Activated CD4-positive, CD25-positive, alpha-beta regulatory T cell treated with anti-CD3 and anti-CD28 coated beads, Interleukin-2, amount 50 U/mL, for 24 hours (primary cell): ENCODE measurements at places on chromosomes 11 and 22.

DNA sequence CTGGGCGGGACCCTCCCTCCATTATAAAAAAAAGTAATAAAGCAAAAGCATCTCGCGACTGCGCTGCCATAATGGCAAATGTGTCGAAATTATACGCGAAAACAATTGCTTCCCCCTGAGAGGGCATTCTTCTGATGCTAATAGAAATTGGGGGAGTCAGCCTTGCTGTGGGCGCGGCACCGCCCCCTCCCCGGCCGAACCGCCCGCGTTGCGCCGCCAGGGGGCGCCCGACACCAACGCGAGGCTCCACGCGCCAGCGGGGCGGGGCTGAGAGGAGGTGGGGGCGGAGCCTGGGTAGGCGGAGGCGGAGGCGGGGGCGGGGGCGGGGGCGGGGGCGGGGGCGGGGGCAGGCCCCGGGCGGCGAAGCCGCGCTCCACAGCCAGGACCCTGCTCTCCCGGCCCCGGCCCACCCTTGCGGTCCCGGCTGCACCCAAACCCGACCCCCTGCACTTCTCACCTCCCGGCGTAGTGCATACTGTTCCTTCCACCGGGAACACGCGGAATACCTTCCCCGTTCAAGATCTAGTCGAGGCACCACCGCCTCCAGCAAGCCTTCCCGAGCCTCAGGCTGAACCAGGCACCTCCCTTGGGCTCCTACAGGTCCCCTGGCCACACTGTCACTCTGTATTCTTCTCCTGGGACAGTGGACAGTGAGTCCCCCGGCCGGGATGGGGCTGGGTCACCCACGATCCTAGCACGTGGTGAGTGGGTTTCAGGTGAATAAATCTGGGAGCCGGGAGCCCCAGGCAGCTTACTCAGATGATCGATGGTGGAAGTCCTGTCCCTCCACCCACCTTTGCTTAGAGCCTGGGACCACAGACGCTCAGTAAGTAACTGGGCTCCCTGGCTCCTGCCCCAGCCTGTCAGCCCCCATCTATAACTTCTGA lies 15.5 kb upstream of the UPK3A start:
- peak; percentile 90 for ATAC-seq

DNA sequence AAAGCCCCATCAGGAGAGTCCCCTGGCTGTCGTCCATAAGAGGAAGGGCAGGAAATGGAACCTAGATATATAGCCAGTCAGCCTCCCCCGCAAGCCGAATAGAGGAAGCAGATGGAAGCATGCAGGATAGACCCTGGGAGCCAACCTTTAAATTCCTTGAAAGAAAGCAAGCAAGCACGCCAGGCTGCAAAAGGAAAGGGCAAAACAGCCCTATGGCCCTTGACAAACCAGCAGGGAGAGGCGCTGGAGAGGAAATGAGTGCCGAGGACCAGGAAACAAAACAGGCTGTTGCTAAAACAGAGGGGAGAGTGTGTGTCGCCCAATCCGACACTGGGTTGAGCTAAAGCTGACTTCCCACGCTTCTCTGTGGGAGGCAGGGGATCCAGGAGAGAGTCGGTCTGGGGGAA lies 203.5 kb upstream of the MTNR1B start:
- ATAC-seq: no peak

DNA sequence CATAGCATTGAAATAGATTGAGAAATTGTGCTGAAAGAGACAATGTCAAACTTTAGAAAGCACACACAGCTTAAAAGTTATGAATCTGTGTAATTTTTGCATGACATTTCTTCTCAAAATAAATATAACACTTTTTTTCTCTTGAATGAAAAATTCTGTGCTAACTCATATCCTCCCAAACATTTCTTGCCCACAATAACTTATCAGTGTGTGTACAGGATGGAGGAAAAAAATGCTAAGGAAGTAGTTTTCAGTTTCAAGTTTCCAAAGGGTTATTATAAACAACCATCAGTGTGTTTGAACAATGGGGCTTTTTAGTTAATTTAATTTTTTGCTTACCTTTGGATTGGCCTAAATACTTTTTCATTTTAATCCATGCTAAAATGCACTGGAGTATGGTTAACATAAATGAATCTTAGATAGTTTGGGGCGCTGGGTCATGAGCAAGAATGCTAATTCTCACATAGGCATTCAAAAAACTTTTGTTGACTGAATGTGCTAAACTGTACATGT lies 82.9 kb upstream of the ARHGAP20 start:
- ATAC-seq: no peak

DNA sequence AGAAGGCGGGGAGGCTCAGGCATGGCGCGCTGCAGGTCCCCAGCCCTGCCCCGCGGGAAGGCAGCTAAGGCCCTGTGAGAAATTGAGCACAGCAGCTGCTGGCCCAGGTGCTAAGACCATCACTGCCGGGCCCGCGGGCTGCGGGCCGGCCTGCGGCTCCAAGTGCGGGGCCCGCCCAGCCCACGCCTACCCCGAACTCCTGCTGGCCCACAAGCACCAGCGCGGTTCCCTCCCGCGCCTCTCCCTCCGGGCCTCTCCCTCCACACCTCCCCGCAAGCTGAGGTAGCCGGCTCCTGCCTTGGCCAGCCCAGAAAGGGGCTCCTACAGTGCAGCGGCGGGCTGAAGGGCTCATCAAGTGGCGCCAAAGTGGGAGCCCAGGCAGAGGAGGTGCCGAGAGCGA lies 4.6 kb upstream of the RDX start:
- ATAC-seq: no peak

DNA sequence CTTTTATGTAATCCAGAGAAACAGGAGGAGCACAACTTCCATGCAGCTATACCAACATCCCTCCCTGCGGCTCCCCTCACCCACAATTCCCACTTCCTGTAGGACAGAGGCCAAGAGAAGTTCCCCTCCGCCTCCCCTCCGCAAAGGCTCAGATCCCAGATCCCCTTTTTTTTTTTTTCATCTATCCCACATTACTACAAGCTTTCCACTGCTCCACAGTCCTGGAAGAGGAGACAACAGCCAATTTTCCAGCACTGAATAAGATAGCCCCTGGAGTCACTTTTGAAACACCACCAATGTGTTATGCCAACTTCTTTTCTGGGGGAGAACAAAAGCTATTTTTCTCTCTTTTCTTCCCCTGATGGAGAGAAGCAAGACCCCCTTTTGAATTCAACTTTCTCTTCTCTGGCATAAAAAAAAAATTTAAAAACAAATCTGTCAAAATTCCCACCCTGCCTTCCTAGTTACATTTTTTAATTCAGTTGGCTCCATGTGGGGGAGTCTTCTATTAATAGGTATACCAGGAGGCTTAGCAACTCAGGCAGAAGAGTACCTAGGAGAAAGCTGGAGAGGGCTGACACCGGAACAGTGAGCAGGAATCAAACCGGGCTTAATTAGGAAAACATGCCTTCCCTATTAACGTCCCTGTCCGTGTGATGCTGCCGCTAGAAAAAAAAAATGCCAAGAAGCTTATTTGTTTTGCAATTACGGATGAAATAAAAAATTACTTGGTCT lies 543.4 kb downstream of the BUD13 start:
- ATAC-seq: no peak

- ATAC-seq: no peak
These were observed 789 bp downstream of the SPECC1L start for GRCh38 chr22:24271386-24271854.

DNA sequence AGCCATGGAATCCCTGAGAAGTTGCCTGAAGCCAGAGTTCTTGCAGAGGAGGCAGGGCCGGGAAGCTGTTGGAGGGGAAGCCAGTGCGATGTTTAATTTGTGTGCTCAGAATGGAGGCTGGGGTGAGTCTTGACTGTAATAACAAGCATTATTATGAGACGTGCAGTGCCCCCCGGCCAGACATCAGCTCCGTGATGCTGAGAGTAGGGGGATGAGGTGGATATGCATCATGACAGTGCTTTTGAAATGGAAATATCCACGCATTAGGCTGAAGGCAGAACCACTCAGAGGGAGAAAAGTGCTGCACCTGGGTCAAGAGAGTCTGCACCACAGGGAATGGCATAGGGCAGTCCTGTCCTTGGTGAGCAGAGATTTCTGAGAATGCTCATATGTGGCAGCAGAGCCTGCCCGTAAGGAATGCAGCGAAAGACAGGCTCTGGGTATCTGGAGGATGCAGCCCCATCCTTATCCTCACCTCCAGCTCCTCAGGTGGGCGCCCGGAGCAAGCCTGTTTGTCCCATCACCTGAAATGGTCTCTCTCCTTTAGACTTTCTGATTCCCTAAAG lies 37.6 kb upstream of the SEZ6L start:
- ATAC-seq: no peak
